ENCODE measurements at places on chromosomes 11 and 22. TPM values are rescaled to one million over a fixed set of nuclear protein-coding genes. Genes with fewer than 3 reads are reported as not detected.

SMIM35 gene
- total RNA-seq: 0.32 TPM

TEX12 gene
- total RNA-seq: not detected

KRTAP5-11 gene
- total RNA-seq: not detected

KCTD21 gene
- 4.9 TPM for total RNA-seq

BTG4 gene
- not detected for total RNA-seq

MICALL1 gene
- total RNA-seq: 17.9 TPM

F2 gene
- not detected for total RNA-seq

AGBL2 gene
- total RNA-seq: 2.9 TPM

AP1B1 gene
- 76.5 TPM for total RNA-seq

SCN4B gene
- 0.19 TPM for total RNA-seq

All from activated CD8-positive, alpha-beta memory T cell treated with anti-CD3 and anti-CD28 coated beads for 36 hours (primary cell).